ENCODE measurements at places on chromosomes 4 and X.
A peak's percentile ranks its signal among the peaks of the same experiment; 100 is the strongest.

GRCh38 chr4:129377131-129377845, 281.3 kb downstream of the C4orf33 start:
- no peak for DNase-seq

- no peak for DNase-seq
These were observed 1849.7 kb downstream of the PCDH7 start for GRCh38 chr4:32569861-32570260.

DNA sequence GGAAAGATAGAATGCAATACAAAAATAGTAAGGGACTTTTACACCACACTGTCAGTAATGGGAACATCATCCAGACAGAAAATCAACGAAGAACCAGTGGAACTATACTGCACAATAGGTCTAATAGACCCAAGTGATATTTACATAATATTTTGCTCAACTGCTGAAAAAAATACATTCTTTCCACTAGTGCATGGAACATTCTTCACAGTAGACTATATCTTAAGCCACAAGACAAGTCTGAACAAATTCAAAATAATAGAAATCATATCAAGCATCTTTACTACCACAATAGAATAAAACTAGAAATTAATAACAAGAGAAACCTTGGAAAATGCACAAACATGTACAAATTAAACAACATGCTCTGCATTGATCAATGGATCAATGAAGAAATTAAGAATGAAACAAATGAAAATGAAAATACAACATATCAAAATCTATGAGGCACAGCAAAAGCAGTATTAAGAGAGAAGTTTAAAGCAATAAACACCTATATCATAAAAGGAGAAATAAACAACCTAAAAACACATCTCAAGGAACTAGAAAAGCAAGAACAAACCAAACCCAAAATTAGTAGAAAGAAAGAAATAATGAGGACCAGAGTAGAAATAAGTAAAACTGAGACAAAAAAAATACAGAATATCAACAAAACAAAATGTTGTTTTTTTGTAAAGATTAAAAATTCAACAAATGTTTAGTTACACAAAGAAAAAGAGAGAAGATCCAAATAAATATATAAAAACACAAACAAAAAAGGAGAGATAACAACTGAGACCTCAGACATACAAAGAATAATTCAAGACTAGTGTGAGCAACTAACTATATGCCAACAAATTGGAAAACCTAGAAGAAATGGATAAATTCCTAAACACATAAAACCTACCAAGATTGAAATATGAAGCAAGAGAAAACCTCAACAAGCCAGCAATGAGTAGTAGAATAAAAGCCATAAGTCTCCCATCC, 51.5 kb upstream of the ANTXR2 start:
- no peak for DNase-seq

GRCh38 chr4:82733636-82734035, 65.0 kb downstream of the SCD5 start:
- no peak for DNase-seq

GRCh38 chr4:104470770-104471169, 23.9 kb downstream of the CXXC4 start:
- DNase-seq = no peak

- no peak for DNase-seq
These were observed 325.7 kb upstream of the GIMD1 start for GRCh38 chr4:106694232-106694631.

DNA sequence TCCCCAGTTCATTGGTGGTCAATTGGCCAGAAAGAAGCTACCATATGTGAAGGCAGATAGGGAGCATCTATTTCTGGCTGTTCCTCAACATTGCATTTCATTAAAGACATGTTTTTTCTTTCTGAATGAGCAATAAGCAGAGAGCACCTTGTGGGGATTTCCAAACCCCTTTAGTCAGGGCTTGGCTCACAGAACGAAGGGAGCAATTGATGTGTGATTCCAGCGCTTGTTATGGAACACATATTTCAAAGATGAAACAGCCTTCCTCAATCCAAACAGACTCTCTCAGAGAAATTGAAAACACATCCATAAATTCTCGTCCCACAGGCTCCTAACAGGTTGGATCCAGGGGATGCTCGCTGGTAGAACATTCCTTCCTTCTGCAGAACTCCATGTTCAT, 84.1 kb downstream of the CLCN4 start:
- peak; percentile 35 for DNase-seq
